ENCODE measurements at places on chromosomes 2 and 18.

DNA sequence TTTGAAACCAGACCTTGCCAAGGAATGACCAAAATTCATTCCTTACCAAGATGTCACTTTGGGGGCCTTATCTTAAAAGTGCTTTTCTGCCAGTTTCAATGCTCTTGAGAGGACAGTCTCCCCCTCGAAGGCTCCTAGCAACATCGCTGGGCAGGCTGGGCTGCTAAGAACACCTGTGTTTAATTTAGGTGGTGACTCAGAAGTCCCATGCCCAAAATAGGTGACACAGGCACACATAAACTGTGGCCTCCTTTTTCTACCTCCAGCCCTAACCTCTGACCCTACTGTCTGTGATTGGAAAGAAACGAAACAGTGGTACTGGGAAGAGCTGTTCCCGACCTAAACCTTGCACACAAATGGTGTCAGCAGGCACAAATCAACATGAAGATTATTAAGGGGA is 28.7 kb upstream of the ROCK2 start:
- no peak for DNase-seq

- no peak for DNase-seq
Measured at GRCh38 chr2:172215172-172215935, 112.7 kb upstream of the DLX2 start.

- no peak for DNase-seq
Measured at GRCh38 chr2:121287146-121287798, 2.3 kb upstream of the TFCP2L1 start.

- no peak for DNase-seq
Measured at GRCh38 chr2:69102041-69102593, 89.1 kb downstream of the ANTXR1 start.

DNA sequence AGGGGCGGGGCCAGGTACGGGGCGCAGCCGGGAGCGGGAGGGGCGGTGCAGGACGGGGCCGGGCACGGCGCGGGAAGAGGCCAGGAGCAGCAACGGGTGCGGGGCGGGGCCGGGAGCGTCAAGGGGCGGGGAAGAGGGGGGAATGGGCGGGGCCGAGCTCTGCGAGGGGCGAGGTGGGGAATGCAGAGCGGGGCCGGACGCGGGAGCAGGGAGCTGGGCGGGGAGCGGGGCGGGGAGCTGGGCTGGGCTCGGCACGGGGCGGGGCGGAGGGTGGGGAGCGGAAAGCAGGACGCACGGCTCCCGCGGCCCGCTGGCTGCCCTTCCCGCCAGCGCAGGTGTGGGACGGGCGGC is at the start of gene IMPA2:
TSS of gene IMPA2 (plus strand) at position 316 of the 351 bp plus-strand sequence. CDS start 163 bp downstream, outside the sequence.
- no peak for DNase-seq

DNA sequence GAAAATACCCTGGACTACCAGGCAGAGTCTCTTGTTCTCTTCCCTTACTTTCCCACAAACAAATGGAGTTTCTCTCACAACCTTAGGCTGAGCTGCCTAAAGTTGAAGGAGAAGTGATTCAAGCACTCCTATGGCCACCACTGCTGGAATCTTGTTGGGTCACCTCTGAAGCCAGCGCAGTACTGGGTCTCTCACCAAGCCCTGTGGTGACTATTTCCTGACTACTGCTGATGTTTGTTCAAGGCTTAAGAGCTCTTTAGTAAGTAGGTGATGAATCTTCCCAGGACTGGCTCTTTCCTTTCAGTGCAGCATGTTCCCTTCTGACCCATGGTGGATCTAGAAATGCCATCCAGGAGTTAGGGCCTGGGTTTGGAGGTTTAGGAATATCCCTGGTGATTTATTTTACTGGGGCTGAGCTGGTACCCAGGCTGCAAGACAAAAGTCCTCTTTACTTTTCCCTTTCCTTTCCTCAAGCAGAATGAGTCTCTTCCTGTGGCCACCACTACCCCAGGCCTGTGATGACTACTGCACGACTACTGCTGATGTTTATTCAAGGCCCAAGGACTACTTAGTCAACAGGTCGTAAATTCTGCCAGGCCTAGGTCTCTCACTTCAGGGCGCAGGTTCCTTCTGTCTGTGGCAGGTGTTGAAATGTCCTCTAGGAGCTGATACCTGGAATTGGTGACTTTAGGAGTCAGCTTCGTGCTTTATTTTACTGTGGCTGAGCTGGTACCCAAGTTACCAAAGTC is 121.8 kb downstream of the SLC4A10 start:
- no peak for DNase-seq

GRCh38 chr2:160751021-160751420 is 257.4 kb upstream of the RBMS1 start:
- no peak for DNase-seq

DNA sequence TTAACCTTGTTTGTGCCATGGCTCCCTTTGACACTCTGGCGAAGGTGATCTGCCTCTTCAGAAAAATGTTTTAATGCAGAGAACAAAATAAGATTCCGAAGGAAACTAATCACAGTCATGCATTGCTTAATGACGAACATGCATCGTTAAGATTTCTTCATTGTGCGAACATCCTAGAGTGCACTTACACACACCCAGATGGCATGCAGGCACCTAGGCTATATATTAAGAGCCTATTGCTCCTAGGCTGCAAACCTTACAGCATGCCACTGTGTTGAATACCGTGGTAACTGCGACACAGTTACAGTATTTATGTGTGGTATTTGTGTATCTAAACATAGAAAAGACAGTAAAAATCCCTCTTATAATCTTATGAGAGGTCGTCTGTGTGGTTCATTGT is 8.3 kb downstream of the ASAP2 start:
- no peak for DNase-seq

GRCh38 chr2:84958135-84959059 is 12.6 kb upstream of the KCMF1 start:
- no peak for DNase-seq

DNA sequence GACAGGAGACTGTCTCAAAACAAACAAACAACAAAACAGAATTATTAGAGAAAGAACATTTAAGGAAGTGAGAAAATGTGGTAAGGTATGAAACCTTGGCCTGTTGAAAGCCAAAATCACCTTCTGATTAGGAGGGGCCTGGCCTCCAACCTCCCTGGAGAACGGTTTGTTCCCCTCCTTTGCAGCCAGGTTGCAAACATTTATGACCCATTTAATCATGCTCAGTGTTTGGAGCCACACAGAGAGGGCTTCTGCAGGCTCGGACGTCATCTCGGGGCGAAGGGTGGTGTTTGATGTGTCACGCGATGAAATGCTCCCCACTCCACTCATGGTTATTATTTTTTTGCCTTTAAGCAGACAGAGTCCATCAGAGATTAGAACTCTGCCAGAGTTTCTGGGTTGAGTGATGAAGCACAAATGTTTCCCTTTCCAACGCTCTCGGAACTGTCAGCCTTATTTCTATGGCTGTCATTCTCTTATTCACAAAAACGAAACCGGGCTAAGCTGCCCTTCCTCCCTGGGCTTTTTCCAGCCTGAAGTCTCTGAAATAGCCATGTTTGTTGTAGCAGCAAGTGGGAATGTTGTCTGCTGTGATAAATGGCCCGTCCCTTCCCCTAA is 33.6 kb upstream of the ROCK2 start:
- DNase-seq: no peak

- no peak for DNase-seq
Measured at GRCh38 chr2:215590010-215590745, 154.3 kb upstream of the FN1 start.

DNA sequence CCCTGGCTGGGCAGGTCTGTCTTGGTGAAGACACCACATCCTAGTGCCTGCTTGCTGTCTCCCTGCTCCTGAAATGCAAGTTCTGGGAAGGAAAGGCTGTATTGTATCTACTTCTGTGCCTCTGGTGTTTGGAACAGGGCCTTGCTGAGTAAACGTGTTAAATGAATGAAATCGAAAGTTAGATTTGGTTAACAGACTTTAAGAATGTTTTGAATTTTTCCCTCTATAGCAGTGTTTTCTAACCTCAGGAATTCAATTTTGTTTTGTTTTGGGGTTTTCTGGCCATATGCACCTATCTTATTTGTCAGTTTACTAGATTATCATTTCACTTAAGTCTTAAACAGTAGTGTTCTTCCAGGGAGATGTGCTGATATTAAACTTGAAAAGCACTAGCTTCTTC is 20.7 kb downstream of the FARP2 start:
- no peak for DNase-seq

- no peak for DNase-seq
Measured at GRCh38 chr2:3264010-3264744, 113.4 kb downstream of the EIPR1 start.

GRCh38 chr2:155815851-155816250 is 516.7 kb downstream of the NR4A2 start:
- no peak for DNase-seq

- no peak for DNase-seq
Measured at GRCh38 chr18:40414155-40414754, 1540.8 kb upstream of the PIK3C3 start.

- no peak for DNase-seq
Measured at GRCh38 chr18:61991201-61991600, 98.4 kb upstream of the RNF152 start.

- no peak for DNase-seq
Measured at GRCh38 chr2:136658201-136658600, 107.1 kb upstream of the THSD7B start.

DNA sequence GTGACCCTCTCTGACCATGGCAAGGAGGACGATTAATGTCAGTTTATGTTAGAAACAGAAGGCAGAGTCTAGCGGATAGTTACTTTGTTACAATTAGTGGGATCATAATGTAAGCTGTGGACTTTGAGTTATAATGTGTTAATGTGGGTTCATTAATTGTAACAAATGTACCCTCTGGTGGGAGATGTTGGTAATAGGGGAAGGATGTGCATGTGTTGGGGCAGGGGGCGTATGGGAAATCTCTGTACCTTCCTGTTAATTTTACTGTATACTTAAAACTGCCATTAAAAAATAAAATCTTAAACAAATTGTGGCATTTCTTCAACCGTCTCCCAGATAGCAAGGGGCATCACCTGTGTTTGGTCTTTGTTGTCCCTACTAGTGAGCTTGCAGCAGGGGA is 4.8 kb downstream of the UBE2F start:
- no peak for DNase-seq

GRCh38 chr18:55635439-55635838 is 47.4 kb upstream of the TCF4 start:
- DNase-seq: no peak

DNA sequence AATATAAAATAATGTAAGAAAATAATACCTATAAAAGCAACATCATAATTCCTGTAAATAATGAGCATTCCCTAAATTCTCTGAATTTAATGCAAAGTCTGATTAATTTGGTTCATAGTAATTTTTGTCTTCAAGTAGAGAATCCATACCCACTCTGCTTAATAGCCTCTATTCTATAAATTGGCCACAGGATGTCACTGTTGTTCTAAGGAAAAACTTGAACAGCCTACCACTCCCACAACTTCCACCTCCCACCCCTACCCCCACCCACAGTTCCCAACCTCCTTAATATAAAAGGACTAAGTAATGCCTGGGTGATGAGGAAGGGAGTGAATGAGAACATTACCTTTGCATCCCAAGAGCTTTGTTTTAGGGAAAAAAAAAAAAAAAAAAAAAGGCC is 27.2 kb upstream of the BBS5 start:
- DNase-seq: no peak

Data from left renal pelvis (tissue), 4 donors.